CD4-positive, CD25-positive, alpha-beta regulatory T cell (primary cell): ENCODE measurements at places on chromosomes 2 and 18. TPM values are rescaled to one million over a fixed set of nuclear protein-coding genes. Genes with fewer than 3 reads are reported as not detected.

DNA sequence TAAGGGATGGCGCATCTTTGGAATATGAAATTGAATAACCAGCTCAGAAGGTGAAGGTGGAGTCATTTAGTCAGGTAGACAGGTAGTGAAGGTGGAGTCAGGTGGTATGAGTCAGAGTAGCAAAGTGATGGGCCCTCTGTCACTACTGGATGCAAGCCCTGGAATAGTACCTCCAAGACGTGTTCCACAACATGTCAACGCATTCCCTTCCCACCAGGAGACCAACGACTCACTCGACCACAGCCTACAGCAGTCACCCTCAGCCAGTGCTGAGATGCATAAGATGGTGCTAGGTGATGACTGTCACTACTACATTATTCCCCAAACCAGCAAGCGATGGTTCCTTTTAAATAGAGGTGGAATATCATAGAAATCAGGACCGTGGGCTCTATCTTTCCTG is 6.8 kb downstream of the CPLX4 start:
- H3K4me1 ChIP-seq, result peaks cover 6% of the 10 kb centered on the region
- DNase-seq, result no peak
- no peak overlapping the region for H3K4me3 ChIP-seq
- H3K36me3 ChIP-seq, result no peaks in the 10 kb centered on the region

- H3K4me1 ChIP-seq, result no peaks in the 10 kb centered on the region
- H3K27ac ChIP-seq, result no peak overlapping the region
- DNase-seq, result no peak
- H3K4me3 ChIP-seq, result no peak overlapping the region
- no peaks in the 10 kb centered on the region for H3K36me3 ChIP-seq
Observed at GRCh38 chr2:101111917-101112771, 39.0 kb downstream of the TBC1D8 start.

DNA sequence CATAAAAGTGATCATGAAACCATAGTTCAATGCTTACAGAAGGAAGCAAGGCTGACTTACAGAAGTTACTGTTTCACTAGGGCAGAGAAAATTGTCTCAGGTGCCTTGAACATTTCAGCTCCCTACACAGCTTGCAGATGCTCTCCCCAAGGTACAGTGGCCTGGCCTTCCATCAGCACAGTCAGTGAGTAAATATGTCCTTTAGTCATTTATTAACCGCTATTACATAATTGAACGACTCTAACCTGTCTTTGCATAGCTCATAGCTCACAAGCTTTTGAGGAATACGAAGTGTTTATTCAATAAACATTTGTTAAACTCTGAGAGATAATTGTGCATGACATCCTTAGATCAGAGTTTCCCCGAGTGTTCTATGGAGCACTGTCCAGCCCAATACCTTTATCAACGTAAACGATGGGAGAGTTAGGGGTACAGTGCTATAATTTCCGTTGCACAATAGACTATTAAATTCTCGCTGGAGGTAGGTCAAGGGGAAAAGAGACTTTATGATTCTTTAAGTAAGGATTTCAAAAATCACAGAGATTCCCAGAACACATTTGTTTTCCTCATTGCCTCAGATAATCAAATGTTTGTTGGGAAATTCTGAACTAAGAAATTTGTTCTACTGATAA is 677.8 kb downstream of the TSN start:
- no peak for DNase-seq
- no peaks in the 10 kb centered on the region for H3K4me1 ChIP-seq
- H3K4me3 ChIP-seq, result no peak overlapping the region
- no peaks in the 10 kb centered on the region for H3K27me3 ChIP-seq

DNA sequence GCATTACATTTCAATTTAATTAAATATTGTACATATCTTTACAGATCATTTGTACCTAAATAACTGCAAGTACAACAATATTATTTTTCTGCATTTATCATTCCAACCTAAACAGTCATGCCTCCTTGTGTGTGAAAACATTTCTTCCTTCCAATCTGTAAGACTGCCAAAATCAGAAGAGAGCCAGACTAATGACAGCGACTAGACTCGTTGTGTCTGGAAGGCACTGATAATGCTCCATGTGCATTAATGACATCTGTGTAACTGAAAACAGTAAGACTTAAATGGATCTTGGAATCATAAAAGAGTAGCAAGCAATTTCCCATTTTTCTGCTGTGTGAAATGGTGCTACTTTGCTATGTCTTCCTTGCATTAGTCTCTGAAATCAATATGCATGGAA is 278.0 kb upstream of the DSEL start:
- no peak for DNase-seq
- H3K36me3 ChIP-seq, result no peaks in the 10 kb centered on the region
- H3K4me1 ChIP-seq, result no peaks in the 10 kb centered on the region
- H3K4me3 ChIP-seq, result no peak overlapping the region

DNA sequence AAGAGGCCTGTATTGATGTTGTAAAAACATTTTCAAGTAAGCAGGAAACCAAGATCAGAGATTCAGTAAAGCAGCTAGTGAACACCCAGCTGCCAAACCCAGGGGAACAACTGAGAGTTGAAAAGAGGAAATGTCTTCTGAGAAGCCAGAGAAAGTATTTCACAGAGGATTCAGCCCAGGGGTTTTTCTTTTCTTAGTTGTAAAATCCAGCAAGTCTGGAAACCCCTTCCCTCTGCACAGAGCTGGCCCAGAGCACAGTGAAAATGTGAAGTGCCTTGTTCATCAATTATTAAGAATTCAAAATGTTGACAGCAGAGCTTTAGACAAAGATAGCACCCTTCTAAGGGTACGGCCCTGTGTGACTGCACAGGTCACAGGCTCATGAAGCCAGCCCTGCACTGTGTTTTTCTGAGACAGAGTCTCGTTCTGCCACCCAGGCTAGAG is 28.4 kb downstream of the AFF3 start:
- no peak for DNase-seq
- H3K4me3 ChIP-seq, result no peak overlapping the region
- H3K4me1 ChIP-seq, result no peaks in the 10 kb centered on the region
- H3K36me3 ChIP-seq, result no peaks in the 10 kb centered on the region
- H3K27me3 ChIP-seq, result no peaks in the 10 kb centered on the region

GRCh38 chr2:42135381-42136312 is 33.5 kb upstream of the EML4 start:
- peak overlapping the region; percentile 97 for H3K27ac ChIP-seq
- peak overlapping the region; percentile 30 for H3K4me3 ChIP-seq
- no peaks in the 10 kb centered on the region for H3K27me3 ChIP-seq

DNA sequence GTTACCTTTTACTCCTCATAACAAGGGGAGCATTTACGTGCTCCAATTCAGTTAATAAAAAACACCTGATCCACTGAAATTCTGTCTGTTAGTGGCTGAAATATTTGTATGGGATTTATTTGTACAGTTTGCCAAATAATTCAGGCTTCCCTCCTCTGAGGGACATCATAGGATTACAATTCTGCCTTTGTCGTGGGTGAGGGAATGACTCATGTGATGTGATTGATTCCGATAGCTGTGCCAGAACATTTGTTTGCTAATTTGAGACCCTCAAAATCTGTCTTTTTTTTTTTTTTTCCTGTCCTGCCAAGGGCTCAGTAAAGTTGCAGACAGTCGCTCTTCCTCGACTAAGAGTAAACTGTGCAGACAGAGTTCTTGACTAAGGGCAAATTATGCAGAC is 612.6 kb upstream of the CDH2 start:
- no peak for DNase-seq
- no peaks in the 10 kb centered on the region for H3K4me1 ChIP-seq
- H3K27me3 ChIP-seq, result no peaks in the 10 kb centered on the region

GRCh38 chr2:19255481-19255880 is 102.9 kb downstream of the OSR1 start:
- no peaks in the 10 kb centered on the region for H3K27me3 ChIP-seq
- H3K36me3 ChIP-seq, result no peaks in the 10 kb centered on the region
- H3K4me1 ChIP-seq, result no peaks in the 10 kb centered on the region
- H3K27ac ChIP-seq, result no peak overlapping the region

GRCh38 chr18:21450913-21451312 is 149.6 kb downstream of the ESCO1 start:
- H3K36me3 ChIP-seq, result no peaks in the 10 kb centered on the region
- H3K27me3 ChIP-seq, result peaks cover 4% of the 10 kb centered on the region
- H3K4me1 ChIP-seq, result no peaks in the 10 kb centered on the region
- no peak for DNase-seq
- H3K4me3 ChIP-seq, result no peak overlapping the region

DNA sequence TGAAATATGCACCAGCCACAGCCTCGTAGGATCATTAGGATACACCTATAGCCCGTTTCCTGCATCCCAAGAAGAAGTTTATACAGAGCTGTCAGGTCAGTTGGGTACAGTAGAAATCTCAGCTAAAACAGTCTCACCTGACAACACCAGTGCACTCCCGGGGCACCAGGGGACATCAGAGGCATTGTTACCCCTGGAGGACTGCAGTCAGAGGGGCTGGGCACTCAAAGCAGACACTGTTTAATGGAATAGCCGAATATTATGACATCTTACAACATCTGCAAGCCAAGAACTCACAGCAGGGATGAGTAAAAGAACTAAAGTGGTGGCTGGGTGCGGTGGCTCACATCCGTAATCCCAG is 93.0 kb upstream of the ID2 start:
- no peak overlapping the region for H3K27ac ChIP-seq
- DNase-seq, result no peak
- no peaks in the 10 kb centered on the region for H3K27me3 ChIP-seq
- H3K36me3 ChIP-seq, result no peaks in the 10 kb centered on the region
- H3K4me3 ChIP-seq, result no peak overlapping the region

GRCh38 chr2:165666605-165667004 is 127.4 kb downstream of the GALNT3 start:
- no peak for DNase-seq
- no peak overlapping the region for H3K4me3 ChIP-seq
- H3K36me3 ChIP-seq, result no peaks in the 10 kb centered on the region
- no peak overlapping the region for H3K27ac ChIP-seq
- H3K27me3 ChIP-seq, result no peaks in the 10 kb centered on the region
- H3K4me1 ChIP-seq, result no peaks in the 10 kb centered on the region

DNA sequence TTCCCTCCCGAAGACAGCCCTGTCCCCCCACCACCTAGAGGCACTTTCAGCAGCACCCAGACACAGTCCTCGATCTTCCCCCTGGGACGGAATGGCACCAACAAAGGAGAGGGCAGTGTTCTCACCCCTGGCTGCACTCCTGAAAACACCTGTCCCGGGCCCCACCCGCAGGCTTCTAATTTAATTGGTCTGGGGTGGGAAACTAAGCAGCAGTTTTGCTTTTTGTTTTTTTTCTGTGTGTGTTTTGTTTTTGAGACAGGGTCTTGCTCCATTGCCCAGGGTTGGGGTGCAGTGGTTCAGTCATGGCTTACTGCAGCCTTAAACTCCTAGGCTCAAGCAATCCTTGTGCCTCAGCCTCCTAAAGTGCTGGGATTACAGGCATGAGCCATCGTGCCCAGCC is 38.4 kb upstream of the REL start:
- H3K4me3 ChIP-seq, result no peak overlapping the region
- DNase-seq, result no peak
- no peaks in the 10 kb centered on the region for H3K27me3 ChIP-seq
- no peak overlapping the region for H3K27ac ChIP-seq
- peaks cover 4% of the 10 kb centered on the region for H3K4me1 ChIP-seq

GRCh38 chr2:180709392-180710145 is 270.8 kb upstream of the UBE2E3 start:
- H3K4me1 ChIP-seq, result no peaks in the 10 kb centered on the region
- no peaks in the 10 kb centered on the region for H3K36me3 ChIP-seq
- no peak overlapping the region for H3K4me3 ChIP-seq
- H3K27ac ChIP-seq, result no peak overlapping the region
- no peaks in the 10 kb centered on the region for H3K27me3 ChIP-seq

- H3K4me3 ChIP-seq, result no peak overlapping the region
- H3K4me1 ChIP-seq, result no peaks in the 10 kb centered on the region
- DNase-seq, result no peak
- no peaks in the 10 kb centered on the region for H3K36me3 ChIP-seq
- peaks cover 3% of the 10 kb centered on the region for H3K27me3 ChIP-seq
Observed at GRCh38 chr2:152532241-152532640, 185.0 kb downstream of the PRPF40A start.

- no peak overlapping the region for H3K4me3 ChIP-seq
- no peaks in the 10 kb centered on the region for H3K4me1 ChIP-seq
- no peak for DNase-seq
- H3K36me3 ChIP-seq, result peaks cover 31% of the 10 kb centered on the region
- H3K27me3 ChIP-seq, result no peaks in the 10 kb centered on the region
Observed at GRCh38 chr2:240597419-240598181, 11.1 kb downstream of the CAPN10 start.

DNA sequence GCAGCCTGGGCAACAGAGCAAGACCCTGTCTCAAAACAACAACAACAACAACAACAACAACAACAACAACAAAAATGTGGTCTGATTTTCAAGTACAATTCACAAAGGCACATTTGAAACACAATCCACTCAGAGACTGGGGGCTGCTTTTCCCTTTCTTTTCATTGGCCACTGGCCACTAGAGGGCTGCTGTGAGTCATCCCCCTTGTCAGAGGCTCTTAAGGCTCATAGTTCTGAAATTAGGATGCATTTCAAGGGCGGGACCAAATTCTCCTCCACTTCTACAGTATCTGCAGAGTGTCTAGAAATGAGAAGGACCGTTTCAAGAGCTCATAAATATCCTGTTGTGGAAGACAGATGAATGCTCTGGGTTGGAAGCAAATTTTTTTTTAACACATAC is 285.4 kb downstream of the NRXN1 start:
- H3K27me3 ChIP-seq, result no peaks in the 10 kb centered on the region
- no peaks in the 10 kb centered on the region for H3K4me1 ChIP-seq
- H3K27ac ChIP-seq, result no peak overlapping the region
- no peaks in the 10 kb centered on the region for H3K36me3 ChIP-seq

Gene CYP27A1
- total RNA-seq, result not detected

Gene IL1RN
- total RNA-seq, result not detected

Gene ALPI
- total RNA-seq, result not detected

Gene EGR4
- 0.69 TPM for total RNA-seq

Gene MARCO
- total RNA-seq, result not detected

Gene POTEE
- 0.27 TPM for total RNA-seq

Gene RAB10
- total RNA-seq, result 40.8 TPM

Gene RAD51AP2
- not detected for total RNA-seq

Gene KRTCAP3
- total RNA-seq, result 10.0 TPM

Gene SLC14A1
- 35.1 TPM for total RNA-seq

Gene GALNT13
- not detected for total RNA-seq

Gene PFN4
- total RNA-seq, result not detected

Gene SCTR
- not detected for total RNA-seq

Gene PARD3B
- total RNA-seq, result 0.10 TPM

Gene CTLA4
- total RNA-seq, result 459 TPM

Gene L3MBTL4
- 2.1 TPM for total RNA-seq
